ENCODE measurements at places on chromosomes 5 and 9.

DNA sequence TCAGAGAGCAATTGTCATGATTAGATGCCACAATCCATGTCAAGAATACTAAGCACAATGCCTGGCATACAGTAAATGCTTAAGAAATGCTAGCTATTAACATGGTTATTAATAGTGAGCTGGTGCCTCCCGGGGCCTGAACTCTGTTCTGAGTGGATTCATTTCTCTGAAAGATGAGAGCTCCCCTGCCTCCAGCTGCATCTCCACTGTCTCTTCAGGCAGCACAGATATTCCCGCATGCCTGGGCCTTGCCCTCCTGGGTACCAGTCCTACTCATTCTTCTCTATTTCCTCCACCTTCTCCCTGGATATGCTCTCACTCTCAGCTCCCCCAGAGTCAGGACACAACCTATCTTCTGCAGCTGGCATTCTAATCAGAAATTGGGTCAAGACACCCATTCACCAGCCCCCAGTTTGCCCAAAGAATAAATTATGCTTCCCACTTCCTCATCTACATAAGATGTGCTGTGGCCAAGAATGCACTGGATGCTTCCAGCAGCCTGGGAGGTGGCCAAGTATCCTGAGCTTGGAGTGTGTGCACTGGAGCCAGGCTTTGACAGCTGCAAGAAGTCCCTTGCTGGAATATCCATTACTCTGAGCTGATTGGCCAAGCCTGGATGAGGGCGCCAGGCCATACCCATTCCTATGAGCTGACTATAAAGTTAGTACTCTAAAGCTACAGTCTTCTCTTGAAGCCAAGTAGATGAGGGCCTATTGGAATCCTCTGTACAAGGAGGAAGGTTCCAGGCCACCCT lies 669.0 kb downstream of the ACTL7B start:
- DNase-seq = no peak

DNA sequence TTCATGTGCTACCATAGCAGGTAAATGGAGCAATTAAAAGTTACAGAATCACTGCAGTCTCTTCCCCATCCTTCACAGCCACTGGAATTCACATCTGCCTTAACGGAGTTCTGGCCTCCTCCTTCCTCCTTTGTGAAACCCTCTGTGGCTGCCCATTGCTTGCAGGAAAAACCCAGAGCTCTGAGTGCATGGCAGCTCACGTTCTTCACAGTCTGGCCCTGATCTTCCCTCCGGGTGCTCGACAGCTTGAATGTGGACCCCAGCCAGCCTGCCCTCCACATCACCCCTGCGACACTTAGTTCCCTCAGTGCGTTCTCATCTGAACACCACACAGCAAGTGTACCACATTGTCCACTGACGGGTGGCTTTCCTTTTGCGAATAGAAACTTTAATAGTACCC lies 63.2 kb upstream of the RUFY1 start:
- DNase-seq = no peak

- DNase-seq = peak; percentile 49
Measured at GRCh38 chr5:145943674-145944121, 7.3 kb downstream of the SH3RF2 start.

DNA sequence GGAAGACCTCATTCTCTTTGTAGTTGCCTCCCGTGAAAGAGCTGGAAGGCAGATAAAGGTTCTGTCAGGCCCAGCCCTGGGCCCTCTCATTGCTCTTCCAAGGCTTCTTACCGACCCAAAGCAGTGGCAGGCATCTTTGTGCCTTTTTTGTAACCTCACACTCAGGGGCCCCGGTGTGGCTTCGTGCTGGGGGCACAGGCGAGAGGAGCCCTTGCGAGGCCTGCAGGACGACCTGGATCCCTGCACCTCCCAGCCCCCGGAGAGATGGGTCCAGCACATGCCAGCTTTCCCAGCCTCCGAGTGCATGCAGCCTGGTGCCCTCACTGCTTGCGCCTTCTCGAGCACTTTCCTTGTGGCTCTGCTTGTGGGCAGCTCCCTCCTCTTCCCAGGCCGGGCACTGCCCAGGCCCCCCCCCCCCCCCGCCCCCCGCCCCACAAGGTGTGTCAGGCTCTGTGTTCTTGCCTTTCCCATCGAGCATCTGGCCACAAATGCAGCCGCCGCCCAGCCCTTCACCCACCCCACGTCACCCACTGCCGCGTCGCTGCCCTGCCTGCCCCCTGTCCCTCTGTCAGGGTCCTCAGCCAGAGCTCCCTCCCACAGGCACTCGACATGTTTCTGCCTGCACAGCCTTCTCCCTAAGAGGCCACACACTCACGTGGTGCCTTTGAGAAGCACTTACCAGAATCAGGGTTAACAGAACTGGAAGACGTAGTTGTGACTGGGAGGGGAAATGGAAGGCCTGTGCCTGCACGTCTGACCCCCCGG lies 63.7 kb upstream of the CACNA1B start:
- DNase-seq = no peak

- DNase-seq = no peak
Measured at GRCh38 chr9:70614786-70615463, 200.5 kb upstream of the KLF9 start.

DNA sequence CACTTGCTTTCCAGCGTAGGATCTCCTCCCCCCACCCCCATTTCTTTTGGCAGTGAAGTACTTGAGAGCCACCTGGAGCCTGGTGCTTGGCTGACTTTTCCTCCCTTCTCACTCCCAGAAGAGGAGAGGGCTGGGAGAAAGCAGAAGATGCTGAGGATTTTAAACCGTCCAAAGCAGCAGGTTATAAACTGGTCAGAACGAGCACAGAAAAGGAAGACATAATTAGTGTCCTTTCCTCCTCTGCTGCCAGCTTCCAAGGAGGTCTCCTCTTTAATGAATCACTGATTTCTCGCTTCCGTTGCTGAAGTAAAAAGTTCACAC lies 563 bp upstream of the FGF10 start:
- DNase-seq = no peak

GRCh38 chr9:133109931-133110650 lies 10.9 kb downstream of the RALGDS start:
- DNase-seq = no peak

DNA sequence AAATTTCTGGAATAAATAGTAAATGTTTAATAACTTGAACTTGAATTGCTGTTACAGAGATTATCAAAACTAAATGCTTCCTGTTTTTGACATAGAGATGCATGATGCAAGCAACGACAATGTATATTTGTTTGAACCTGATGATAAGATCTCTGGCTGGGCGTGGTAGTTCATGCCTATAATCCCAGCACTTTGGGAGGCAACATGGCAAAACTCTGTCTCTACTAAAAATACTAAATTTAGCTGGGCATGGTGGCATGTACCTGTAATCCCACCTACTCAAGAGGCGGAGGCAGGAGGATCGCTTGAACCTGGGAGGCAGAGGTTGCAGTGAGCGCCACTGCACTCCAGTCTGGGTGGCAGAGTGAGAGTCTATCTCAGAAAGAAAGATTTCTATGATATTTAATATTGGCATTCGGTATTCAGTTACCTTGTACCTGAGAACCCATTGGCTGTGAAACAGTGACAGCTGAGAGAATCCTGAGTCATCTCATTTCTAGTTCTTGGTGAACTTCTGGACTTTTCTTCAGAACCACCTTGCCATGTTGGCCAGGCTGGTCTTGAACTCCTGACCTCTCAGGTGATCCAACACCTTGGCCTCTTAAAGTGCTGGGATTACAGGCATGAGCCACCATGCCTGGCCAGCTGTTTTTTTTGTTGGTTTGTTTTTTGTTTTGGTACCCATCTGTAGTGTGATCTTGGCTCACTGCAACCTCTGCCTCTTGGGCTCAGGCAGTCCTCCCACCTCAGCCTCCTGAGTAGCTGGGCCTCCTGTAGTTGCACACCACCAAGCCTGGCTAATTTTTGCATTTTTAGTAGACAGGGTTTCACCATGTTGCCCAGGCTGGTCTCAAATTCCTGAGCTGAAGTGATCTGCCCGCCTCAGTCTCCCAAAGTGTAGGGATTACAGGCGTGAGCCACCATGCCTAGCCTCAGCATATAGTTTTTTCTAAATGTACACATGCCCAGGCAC lies 10.0 kb upstream of the FGF18 start:
- DNase-seq = peak; percentile 47

DNA sequence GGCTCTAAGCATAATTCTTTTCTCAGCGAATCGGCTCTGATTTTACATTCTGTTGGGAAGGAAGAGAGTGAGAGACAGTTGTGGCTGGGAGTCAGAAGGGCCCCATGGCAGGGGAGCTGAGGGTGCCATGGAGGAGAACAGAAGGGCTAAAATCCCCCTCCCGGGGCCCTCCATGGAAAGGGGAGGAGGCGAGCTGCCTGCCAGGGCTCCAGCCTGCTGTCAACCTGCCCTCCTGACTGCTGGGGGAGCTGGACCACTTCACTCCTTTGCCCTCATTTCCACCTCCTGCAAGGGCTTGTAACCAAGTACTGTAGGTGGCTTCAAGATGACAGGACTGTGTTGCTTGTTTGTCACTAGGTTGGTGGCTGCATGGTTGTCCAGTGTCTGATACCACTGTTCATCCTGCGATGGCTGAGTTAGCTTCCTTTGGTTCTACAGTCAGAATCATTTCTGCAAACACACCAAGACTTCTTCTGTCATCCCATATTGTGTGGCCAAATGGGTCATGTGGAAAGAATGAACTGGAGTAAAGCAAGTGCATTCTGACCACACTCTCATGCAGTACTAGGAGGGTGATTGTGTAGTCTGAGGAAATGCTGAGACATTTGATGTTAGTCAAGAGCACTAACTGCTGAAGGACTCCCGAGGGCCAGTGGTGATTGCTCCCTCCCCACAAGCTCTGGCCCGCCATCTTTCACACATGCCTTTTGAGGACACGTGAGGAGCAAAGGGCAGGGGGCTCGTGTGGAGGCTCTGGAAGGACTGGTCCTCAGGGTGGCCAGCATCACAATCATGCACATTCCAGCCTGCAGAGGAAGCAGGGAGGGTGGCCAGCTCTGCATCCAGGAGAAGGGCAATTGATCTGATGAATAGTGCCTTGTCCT lies 307.2 kb downstream of the GADD45G start:
- DNase-seq = no peak

DNA sequence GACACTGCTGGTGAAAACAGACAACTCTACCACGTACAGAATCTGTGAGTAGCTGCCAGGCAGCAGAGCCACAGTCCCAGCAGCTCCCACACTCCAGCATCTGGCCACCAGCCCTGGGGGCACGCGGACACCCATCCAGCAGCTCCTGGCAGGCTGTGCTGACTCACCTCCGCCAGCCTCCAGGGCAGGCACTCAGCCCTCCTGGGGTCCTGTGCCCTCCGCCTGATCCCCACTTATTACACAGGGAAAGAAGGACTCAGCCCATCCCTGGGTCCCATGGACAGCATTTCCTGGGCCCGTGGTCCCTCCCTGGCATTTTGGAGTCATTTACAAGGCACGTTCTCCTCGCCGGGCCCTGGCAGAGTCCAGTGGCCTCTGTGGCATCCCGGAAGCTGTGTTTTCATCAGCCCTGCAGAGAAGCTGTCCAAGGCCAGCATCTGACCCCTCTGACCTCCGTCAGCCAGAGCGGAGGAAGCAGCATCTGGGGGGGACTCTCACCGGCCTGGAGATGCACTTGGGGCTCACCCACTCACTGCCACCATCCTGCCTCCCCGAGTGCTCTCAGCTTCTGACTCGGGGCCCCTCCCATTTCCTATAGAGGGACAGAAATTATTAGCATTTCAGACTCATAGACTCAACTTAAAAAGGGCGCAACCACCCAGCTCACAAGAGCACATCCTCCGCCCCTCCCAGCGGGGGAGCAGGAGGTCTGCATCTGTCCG lies 21.6 kb downstream of the PAEP start:
- no peak for DNase-seq

- no peak for DNase-seq
Measured at GRCh38 chr9:33288828-33289483, 1.4 kb upstream of the NFX1 start.

GRCh38 chr9:127426756-127427155 lies 2.6 kb downstream of the ZNF79 start:
- no peak for DNase-seq

DNA sequence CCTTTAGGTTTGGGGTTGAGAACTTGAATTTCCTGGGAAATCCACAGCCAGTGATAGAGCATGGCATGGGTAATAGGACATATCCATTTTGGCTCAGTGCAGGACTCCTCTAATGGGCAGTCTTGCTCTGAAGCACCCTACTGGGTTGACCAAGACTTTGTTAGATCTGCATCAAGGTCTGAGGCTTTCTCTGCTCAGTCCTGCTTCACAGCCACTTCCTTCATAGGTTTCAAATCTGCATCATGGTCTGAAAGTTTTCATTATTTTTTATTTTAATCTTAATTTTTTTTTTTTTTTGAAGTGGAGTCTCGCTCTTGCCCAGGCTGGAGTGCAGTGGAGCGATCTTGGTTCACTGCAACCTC lies 36.5 kb downstream of the KIF2A start:
- no peak for DNase-seq

GRCh38 chr5:140005145-140005591 lies 37.9 kb downstream of the NRG2 start:
- DNase-seq = no peak

GRCh38 chr5:62578540-62578939 lies at the start of gene LRRC70:
Gene LRRC70 (plus strand): TSS chr5:62578819. CDS start chr5:62579439, 620 bp downstream.
- DNase-seq = peak; percentile 75

GRCh38 chr9:114390952-114391351 lies 3.2 kb upstream of the AKNA start:
- no peak for DNase-seq

- no peak for DNase-seq
Measured at GRCh38 chr9:16575142-16575985, 295.1 kb downstream of the BNC2 start.

GRCh38 chr9:108787690-108788048 lies 68.1 kb downstream of the ACTL7B start:
- no peak for DNase-seq

DNA sequence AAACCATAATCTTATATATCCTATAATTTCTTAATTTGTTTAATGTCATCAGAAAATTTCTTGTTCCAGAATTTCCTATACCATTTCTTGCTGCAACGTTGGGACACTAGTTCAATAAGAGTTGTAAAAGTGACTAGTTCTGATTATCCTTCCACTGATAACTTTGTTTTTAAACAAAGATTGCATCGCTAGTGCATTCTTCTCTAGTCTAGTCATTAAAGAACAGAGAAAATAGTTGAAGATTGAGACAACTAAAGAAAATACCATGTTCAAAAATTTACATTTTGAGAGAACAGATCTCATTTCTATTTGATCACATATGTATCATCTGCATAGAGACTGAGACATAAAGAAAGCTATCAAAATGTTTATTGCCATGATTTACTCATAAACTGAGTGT lies 1888.2 kb downstream of the EFNA5 start:
- no peak for DNase-seq

DNA sequence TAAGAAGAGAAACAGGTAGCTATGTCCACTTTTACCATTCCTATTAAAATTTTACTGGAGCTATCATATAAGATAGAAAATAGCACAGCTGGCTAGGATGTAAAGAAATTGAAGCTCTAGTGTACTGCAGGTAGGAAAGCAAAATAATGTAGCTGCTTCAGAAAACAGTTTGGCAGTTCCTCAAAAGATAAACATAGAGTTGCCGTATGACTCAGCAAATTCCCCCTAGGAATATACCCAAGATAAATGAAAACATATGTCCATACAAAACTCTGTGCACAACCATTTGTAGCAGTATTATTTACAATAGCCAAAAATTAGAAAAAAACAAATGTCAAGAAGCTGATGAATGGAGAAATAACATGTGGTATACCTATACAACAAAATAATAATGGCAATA lies 64.6 kb upstream of the SHISAL2B start:
- no peak for DNase-seq

- DNase-seq = no peak
Measured at GRCh38 chr9:1042466-1042865, 7.7 kb upstream of the DMRT2 start.

All from hematopoietic multipotent progenitor cell treated with erythropoietin and hydrocortisone succinate and interleukin-3 and kit ligand, for 8 days (in vitro differentiated cells).